ENCODE measurements at places on chromosomes 1 and 21.
A peak's percentile ranks its signal among the peaks of the same experiment; 100 is the strongest.

- no peak for DNase-seq
Observed at GRCh38 chr1:180229483-180230415, at the start of gene LHX4. Gene LHX4 (plus strand): TSS chr1:180230264. CDS start chr1:180230530, 266 bp downstream.

DNA sequence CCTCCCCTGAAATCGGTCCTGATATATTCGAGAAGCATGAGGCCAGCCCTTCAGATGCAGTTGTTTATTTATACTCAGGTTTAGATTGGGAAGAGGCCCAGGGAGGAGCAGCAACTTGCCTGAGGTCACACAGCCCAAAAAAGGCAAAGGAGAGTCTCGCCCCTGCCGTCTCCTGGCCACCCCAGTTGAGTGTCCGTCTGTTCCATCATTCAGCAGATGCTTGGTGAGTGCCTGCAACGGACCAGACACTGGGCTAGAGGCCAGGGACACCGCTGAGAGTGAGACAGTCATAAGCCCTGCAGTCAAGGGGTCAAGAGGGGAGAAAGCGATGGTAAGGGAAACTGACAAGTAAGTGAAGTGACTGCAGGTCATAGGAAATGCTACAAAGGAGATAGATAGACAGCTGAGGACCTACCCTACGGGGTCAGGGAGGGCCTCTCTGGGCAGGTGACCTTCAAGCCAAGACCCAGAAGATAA lies 15.4 kb upstream of the SELENON start:
- no peak for DNase-seq

DNA sequence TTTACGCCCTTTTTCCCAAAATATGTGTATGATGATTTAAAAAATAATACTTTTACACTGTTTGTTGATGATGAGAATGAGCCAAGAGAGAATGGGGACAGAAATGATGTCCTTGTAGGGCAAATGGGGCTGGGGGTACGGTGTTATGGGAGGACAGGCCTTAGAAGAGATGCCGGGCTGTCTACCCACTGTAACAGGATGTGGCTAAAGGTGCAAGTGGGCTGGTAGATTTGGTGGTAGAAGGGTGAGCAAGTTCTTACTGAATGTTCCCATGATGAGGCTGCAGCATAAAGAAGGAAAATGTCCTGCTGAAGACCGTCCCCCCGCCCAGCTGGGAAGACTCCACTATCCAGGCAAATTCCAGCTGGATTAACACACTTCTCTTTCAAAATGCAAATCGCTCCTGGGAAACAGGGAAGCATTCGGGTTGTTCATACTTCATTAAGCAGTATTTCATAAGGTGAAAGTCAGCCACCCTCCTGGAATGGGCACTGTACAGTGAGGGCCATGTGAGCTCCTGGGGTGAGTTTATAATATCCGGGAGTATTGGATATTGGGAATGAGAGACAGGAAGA lies 14.0 kb downstream of the GPA33 start:
- no peak for DNase-seq

DNA sequence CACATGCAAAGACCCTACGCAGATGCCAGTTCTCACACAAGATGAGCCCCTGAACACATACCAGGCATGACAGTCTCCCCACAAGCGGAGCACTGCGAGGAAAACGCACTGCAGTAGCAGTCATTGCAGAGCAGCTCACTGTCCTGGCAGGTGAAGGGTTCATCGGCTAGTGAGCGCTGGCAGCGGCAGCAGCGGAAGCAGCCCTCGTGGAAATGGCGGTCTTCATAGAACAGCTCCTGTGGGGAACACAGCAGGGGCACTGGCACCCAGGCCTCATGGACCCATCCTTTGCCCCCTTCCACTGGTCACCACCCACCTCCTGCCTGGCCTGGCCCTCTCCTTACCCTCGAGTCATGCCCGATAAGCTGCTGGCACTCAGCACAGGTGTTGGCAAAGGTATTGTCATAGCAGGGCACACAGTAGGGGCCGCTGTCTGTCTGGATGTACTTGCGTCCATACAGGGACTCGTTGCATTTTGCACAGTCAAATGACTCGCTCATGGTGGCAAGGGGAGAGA lies 6.3 kb downstream of the FHL3 start:
- no peak for DNase-seq

- no peak for DNase-seq
Observed at GRCh38 chr1:23126200-23126599, 42.5 kb downstream of the LUZP1 start.

DNA sequence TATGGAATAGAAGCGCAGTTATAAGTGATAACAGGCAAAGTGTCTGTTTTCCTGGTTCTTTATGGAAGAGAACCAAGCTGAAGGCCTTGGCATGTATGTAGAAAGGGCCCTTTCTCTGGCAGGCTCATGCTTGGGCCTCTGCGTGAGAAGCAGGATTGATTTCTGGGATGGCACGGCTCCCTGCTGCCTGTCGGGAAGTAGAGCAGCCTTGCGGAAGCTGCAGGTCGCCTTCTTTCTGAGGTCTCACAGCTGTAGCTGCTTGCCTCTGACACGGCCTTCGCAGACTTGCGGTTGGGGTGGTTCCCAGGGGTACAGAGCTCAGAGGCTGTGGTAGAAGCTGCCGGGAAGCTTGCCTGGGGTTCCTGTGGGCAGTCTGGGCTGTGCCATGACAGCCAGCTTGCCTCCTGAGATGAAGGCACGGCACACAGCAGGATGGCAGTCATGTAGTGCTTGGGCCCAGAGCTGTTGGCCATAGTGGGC lies 39.4 kb downstream of the TRAPPC10 start:
- DNase-seq: no peak

- no peak for DNase-seq
Observed at GRCh38 chr1:11851180-11851579, 3.6 kb upstream of the NPPA start.

- peak; percentile 43 for DNase-seq
Observed at GRCh38 chr1:150477320-150477719, 9.9 kb upstream of the TARS2 start.

GRCh38 chr1:179303200-179303785 lies 9.7 kb downstream of the SOAT1 start:
- DNase-seq: no peak

- no peak for DNase-seq
Observed at GRCh38 chr1:99146129-99146848, 118.0 kb upstream of the PLPPR4 start.

GRCh38 chr1:157487504-157487903 lies 64.8 kb downstream of the FCRL5 start:
- no peak for DNase-seq

GRCh38 chr1:35111106-35111505 lies 31.9 kb downstream of the ZMYM1 start:
- DNase-seq: no peak

- DNase-seq: no peak
Observed at GRCh38 chr1:55195521-55196233, 19.5 kb downstream of the USP24 start.

- peak; percentile 98 for DNase-seq
Observed at GRCh38 chr1:39268112-39268581, 63.7 kb downstream of the MACF1 start.

DNA sequence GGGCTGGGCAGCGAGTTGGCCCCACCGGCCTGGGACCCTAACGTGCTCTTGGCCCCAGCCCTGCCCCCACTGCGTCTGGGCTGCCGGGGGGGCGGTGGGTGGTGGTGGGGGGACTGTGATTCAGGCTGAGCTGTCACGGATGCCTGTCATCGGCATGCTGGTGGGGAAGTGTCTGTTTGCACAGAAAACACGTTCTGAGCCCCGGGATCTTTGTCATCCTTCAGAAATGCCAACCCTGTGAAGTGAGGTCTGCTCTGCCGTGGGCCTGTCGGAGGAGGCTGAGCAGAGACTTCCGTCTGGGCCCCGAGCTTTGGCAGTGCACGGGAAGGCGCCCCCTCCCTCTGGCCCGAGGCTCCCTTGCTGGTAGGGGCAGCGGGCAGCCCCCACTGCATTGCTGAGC lies 24.3 kb upstream of the PLCH2 start:
- DNase-seq: no peak
